ENCODE measurements at places on chromosomes 11 and 22.

GRCh38 chr11:93524858-93525257 is 18.3 kb downstream of the SMCO4 start:
- DNase-seq = no peak

DNA sequence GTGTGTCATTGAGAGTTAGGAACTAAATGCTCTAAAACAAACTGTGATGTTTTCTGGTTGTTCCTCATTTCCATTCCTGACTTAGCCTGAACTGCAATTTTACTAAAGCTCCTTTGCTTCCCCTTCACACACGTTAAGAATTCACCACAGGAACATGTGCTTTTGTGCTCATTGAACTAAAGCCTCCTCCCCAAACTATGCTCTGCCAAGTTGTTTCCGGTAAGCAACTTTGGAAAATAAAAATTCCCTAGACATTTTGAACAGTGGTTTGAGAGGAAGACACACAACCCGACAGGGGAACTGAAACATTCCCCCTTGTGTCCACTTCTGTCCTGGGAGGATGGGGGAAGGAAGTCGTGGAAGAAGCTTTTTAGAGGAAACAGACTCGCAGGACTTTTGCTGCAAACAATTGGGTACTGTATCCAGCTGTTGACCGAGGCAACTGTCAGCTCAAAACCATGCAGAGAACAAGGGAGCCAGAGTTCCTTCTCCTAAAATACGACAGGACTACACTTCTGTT is 66.9 kb downstream of the GAB2 start:
- DNase-seq = no peak

- DNase-seq = peak; percentile 66
Measured at GRCh38 chr11:107999759-108000455, 8.8 kb upstream of the CUL5 start.

GRCh38 chr11:133072858-133073582 is 459.3 kb downstream of the OPCML start:
- no peak for DNase-seq

DNA sequence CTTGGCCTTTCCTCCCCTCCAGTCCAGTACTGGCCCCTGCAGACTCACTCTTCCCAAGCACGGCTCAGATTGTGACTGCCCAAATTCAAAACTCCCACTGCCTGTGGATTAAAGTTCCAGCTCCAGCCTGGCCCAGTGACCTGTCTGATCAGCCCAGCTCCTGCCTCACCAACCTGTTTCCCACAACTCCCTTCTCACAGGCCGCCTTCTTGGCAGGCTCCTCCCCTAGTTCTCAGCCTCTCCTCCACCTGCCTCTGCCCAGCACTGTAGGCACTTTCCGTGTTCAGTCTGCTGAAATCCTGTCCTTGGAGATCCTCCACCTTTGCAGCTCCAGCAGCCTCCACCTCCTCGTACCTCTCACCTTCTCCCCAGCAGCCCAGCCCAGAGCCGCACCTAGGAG is 68.6 kb downstream of the MICAL2 start:
- peak; percentile 88 for DNase-seq

DNA sequence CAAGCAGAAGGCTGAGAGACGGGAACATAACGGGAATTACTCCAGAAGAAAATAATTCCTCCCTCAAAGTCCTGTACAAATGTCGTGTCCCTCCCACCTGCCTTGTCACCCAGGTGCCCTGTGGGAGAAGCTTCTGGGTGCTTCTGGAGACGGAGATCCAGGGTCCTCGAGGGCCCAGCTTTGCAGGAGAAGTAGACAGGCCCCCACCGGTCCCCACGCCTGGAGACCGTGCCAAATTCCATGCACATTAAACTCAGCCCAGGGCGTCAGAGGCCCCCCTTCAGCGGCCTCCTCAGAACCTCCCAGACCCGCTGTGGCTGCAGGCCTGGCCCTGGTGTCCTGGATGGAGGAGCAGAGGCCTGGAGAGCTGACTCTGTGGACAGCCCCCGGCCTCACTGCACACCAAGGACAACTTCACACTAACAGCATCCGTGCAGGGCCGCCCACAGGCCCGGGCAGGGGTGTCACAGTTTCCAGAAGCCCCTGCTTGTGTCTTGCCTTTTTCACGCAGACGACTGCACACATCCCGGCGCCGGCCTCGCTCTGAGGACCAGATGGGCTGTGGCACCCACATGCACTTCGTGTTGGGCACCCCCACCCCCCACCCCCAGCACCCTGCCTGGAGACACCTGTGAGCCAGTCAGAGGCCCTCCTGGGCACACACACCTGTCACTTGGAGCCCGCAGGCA is 734.3 kb downstream of the BRD1 start:
- DNase-seq = no peak

DNA sequence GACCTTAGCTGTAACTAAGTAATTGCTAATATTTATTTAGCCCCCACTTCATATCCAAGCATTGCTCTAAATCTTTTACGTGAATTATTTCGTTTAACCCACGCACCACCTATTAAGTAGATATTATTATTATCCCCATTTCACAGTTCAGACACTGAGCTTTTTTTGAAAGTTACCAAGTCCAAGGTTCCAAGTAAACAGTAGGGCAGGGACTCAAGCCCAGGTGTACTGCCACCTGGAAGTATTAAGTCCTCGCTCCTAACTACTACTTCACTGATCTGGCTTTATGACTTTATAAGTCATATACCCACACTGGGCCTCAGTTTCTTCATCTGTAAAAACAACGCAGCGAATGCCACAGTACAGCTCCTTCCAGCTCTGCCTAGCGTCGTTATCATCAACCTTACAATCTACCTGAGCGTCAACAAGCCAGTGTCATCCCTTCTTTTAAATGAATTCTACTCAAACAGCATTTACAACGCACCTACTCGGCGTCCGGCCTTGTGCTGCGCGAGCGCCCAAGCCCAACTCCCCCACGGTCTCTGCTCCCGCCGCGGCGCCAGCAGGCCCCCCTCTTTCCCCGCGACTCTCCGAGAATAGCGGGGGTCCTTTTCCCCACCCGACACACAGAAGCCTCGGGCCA is 624 bp downstream of the TMEM41B start:
- peak; percentile 63 for DNase-seq

DNA sequence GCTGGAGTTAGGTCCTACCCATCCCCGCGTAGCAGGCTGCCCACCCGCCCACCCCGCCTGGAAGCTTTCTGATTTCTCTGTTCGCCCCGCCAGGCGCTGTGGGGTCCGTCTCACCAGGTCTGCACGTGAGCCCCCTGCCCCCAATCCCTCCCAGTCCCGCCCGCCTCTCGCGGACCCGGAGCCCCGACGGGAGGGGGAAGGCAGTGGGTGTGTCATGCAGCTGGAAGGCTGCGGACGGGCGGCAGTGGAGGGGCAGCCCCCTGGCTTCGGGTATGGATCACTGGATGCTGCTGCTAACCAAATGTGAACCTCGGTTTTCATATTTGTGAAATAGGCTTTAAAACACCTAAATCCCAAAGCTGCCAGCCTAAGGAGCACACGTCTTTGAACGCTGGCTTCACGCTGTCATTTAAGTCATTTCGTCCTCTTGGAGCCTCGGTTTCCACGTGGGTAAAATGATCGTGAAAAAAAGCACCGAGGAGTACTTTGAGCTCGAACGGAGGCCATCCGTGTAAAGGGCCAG is 568 bp upstream of the BIK start:
- DNase-seq = no peak

DNA sequence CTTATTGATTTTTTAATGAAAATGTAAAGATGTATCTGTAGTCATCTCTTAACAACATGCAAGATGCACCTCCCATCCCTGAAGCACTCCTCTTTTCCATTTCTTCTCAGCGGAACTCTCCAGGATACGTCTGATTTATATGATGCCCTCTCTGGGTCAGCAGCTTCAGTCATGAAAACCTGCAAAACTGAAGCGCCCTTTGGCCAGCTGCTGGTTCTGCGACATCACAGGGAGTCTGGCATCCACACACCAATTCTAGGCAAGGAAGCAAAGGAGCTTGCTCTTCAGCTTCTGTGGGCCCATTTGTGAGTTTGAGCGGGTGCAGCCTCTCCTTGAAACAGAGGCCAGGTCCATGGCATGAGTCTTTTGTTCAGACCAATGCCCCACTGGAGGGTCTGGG is 1253.3 kb downstream of the TBC1D22A start:
- no peak for DNase-seq

GRCh38 chr11:131612533-131612932 is 242.1 kb downstream of the NTM start:
- DNase-seq = no peak

GRCh38 chr22:21866833-21867527 is 465 bp downstream of the MAPK1 start:
- no peak for DNase-seq

DNA sequence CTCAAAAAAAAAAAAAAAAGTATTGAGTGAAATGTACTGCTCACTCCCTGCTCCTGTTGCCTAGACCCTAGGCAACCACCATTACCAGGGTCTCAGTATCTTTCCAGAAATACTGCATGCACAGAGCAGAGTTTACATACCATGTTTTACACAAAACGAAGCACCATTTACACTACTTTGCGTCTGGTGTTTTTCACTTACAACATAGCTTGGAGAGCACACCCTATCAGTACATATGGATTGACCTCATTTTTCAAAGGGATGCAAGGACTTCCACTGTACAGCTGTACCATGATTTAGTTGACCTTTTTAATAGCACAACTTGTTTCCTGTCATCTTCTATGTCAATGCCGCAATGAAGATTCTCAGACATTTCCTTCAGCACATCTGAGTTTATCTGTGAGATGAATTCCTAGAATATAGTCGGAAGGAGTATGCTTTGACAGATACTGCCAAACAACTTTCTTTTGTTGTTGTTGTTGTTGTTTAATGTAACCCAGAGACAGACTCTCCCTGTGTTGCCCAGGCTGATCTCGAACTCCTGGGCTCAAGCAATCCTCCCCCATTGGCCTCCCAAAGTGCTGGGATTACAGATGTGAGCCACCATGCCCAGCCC is 6.1 kb downstream of the MYH9 start:
- no peak for DNase-seq

DNA sequence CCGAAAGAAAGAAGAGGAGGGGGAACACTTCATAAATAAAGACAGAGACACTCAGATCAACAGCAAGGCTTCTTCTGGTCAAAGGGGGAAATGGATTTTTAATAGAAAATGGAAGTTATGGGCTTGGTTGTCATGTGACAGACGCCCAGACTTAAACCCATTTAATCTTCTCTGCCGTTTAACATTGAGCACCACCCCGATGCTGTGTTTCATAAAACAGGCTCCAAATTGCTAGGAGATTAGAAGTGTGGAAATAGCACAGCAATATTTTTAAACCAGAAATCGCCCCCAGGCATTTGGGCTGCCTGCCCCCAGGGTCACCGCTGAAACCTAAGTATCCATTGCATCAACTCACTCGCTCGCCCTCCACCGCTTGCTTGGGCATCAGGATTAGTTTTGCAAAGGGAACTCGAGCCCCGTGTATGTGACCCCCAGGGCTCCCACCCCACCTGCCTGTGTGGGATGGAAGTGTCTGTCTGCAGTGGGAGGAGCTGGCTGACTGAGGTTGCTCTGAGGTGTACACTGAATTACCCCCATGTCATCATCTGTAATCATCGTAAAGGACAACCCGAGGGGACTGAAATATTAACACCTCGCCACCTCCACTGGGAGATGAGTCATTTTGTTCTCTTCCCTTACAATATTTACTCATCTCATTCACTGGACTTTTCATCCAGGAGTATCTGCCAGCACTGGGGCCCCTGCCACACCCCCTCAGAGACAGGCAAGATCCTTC is 10.7 kb downstream of the DSCAML1 start:
- DNase-seq = no peak

- DNase-seq = no peak
Measured at GRCh38 chr11:116364348-116364747, 408.4 kb downstream of the BUD13 start.

- DNase-seq = no peak
Measured at GRCh38 chr11:81365496-81365895, 1368.2 kb downstream of the FAM181B start.

GRCh38 chr11:1222491-1223345 is at the start of gene MUC5B:
Gene MUC5B (plus strand): TSS chr11:1223066. CDS start chr11:1223124, 58 bp downstream.
- no peak for DNase-seq
